ENCODE measurements at places on chromosomes 2 and 18.
A peak's percentile ranks its signal among the peaks of the same experiment; 100 is the strongest.

DNA sequence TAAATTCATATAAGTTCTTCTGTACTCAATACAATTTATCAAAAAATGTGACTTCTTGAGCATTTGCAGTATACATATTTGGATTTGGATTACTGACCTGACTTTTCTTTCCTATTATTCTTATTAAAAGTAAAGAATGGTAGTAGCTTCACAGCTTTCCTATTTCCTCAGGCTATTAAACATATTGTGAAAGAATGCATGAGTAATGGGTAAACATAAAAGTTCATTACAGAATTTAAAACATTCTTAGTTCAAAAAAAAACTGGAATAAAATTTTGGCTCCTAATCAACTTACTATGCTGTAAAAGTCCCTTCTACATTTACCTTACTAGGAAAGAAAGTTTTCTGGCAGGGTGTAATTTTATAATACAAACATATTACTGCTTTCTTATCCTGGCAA, 27.3 kb upstream of the C2orf66 start:
- no peak for DNase-seq

GRCh38 chr2:29443151-29443550, 327.9 kb downstream of the CLIP4 start:
- DNase-seq: peak; percentile 75

GRCh38 chr18:3283908-3284307, 22.0 kb downstream of the MYL12B start:
- no peak for DNase-seq

GRCh38 chr2:159573846-159574606, 42.3 kb downstream of the BAZ2B start:
- no peak for DNase-seq

- no peak for DNase-seq
Measured at GRCh38 chr18:48899558-48900174, 51.1 kb downstream of the SMAD7 start.

DNA sequence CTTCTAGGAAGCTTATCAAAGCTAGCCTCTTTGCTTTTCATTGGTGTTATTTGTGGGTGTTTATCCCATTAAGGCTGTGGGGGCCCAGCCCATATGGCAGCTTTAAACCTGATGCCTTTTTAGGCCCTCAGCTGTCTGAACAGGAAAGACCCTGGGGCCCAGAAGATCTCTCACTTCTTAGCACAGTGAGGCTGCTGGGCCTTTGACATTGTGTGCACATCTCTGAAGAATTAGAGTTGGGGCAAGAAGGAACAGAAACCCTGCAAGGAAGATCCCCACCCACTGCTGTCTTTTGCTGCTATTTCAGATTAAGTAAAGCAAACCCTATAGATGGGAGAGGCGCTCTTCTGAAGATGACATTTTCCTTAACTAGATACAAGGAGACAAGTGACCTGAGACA, 250.0 kb downstream of the SMAD2 start:
- no peak for DNase-seq

DNA sequence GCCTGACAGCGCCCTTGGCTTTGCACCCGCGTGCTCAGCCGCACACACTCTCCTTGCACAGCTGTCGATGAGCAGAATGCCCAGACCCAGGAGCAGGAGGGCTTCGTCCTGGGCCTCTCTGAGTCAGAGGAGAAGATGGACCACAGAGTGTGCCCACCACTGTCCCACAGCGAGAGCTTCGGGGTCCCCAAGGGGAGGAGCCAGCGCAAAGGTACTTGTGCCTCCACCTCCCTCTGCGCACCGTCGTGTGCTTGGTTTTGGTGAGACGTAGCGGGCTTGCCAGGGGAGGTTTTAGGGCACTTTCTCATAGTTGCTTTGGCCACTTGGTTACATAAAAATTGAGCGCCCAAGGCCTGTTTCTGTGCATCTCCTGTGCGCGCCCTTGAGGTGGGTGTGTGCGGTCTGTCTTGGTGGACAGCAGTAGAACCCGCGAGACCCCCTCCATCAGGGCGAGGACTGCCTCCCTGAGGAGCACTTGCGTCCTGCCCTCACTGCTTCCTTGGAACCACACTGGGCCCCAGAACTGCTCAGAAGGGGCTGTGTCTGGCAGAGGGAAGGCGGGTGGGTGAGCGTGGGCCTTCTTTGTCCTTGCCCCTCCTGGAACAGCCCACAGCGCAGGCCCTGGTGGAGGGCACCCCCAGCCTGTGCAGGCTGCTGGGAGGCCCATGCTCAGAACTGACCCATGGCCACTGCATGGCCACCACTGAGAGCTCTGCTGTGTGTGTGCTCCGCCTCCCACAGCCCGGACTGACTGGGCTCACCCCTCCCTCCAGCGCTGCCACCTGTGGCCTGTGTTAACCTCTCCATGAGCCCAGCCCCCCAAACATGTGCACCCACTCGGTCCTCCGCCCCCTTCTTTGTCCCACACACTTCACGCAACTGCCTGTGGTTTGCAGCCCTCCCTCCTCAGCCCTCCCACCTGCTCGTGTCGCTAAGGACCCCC, 95.9 kb downstream of the DGKD start:
- no peak for DNase-seq

GRCh38 chr2:104854498-104855220, 744 bp downstream of the POU3F3 start:
- DNase-seq: no peak

DNA sequence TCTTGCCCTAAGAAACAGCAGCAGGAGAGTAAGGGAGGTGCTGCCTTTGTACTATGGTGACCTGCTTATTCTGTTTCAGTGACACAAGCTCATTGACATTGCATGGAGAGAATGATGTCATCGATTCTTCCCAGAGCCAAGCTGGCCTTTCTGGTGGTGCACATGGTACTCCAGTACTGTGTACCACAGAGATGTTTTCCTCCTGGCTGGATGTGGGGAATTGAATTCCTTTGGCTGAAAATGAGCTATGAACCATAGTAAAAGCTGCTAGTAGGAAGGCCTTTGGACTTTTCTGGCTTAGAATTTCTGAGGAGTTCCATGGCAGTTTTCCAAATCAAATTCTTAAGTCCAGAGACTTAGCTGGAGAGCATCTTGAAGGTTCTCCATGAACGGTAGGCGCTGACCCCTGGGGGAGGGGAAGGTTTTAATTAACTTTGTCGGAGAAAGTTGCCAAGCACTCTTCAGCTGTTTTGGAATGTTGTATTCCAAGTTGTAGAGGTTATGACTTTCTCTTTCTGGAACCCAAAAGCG, 17.1 kb upstream of the B3GNT2 start:
- no peak for DNase-seq

DNA sequence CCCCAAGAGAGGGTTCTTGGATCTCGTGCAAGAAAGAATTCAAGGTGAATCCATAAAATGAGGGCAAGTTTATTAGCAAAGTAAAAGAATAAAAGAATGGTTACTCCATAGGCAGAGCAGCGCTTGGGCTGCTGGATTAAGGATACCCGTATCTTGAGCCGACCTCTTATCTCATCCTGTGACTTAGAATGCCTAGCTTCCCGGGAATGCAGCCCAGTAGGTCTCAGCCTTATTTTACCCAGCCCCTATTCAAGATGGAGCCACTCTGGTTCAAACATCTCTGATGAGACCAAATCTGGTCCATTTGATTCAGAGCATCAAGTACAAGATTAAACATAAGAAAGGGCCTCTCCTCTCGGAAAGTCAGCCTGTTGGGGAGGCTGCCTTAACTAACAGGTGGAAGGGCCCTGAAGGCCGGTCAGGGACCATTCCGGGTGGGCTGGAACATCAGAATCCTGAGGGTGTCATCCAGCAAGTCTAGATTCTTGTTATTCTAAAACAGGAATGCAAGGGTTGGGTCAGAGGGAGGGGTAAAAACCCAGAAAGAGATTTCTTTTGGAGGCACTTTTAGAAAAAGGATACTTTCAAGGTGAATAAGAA, 5.8 kb downstream of the PSD4 start:
- DNase-seq: no peak

GRCh38 chr2:126515471-126515870, 140.5 kb upstream of the GYPC start:
- DNase-seq: no peak

- no peak for DNase-seq
Measured at GRCh38 chr2:166773308-166773949, 114.9 kb upstream of the XIRP2 start.

DNA sequence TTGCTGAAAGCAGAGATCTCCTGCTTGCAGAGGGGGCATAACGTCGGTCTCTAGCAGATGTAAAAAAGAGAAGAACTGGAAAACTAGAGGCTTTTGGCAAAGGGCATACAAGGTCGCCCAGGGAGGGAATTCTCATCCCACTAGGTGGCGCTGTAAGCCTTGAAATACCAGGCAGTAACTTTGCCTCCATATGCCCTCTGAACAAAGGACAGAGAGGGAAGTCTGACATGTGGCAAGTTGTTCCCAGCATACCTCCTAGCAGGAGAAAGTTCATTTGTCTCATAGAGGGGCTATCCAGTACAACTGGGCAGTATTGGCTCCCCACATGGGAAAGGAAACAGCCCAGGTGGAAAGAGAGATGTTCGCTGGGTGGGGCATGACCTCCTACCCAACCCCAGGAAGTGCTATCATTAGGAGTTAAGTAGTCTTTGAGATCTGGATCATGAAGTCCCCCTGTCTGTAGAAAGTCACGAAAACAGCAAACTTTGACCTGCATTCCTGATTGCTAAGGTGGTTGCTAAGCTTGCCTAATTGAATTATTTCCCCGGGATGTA, 39.9 kb downstream of the STK17B start:
- peak; percentile 27 for DNase-seq

- no peak for DNase-seq
Measured at GRCh38 chr18:53789376-53790247, 434.9 kb downstream of the MBD2 start.

GRCh38 chr18:47727409-47727808, 203.1 kb downstream of the SMAD2 start:
- no peak for DNase-seq

- no peak for DNase-seq
Measured at GRCh38 chr2:13676269-13676668, 956.2 kb upstream of the LRATD1 start.
